BE2C (cell line): ENCODE measurements at places on chromosomes 16 and 17.
A peak's percentile ranks its signal among the peaks of the same experiment; 100 is the strongest.

DNA sequence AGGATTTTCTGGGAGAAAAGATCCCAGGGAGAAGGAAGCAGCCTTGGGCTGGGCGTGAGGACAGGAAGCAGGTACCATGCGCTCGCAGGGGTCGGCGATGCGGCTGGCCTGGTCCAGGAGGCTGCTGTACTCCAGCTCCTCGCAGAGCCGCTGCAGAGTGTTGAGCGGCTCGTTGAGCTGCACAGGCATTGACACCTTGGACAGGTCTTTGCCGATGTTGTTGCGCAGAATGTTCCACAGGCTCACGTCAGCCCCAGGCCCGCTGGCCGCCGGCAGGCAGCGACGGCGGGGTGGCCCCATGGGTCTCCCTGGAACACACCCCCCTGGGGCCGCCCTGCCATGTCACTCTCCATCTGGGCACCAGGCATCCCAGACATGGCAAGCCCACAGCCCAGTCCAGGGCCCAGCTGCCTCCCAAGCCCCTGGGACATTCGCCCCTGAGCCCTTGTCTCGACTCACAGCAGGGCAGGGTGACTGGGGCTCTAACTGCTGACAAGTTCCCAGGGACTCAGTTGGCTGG is 8.0 kb downstream of the OSBPL7 start:
- DNase-seq = no peak

DNA sequence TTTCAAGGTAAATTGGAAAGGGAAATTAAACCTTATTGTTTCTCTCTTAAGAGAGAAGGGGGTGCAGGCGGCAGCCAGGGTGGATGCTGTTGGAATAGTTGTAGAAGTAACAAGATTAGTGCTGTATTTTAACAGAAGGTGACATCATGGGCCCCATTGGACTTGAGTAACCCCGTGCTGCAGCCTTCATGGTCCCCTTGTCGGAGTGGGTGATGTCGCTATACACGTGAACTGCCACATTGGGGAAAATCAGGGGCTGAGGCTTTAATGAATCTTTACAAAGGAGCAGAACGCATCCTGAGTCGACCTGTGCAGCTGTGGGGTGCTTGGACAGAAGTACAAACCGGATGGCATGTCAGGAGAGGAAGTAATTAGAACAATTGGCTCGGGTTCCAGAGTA is 3.2 kb downstream of the SNX11 start:
- no peak for DNase-seq

DNA sequence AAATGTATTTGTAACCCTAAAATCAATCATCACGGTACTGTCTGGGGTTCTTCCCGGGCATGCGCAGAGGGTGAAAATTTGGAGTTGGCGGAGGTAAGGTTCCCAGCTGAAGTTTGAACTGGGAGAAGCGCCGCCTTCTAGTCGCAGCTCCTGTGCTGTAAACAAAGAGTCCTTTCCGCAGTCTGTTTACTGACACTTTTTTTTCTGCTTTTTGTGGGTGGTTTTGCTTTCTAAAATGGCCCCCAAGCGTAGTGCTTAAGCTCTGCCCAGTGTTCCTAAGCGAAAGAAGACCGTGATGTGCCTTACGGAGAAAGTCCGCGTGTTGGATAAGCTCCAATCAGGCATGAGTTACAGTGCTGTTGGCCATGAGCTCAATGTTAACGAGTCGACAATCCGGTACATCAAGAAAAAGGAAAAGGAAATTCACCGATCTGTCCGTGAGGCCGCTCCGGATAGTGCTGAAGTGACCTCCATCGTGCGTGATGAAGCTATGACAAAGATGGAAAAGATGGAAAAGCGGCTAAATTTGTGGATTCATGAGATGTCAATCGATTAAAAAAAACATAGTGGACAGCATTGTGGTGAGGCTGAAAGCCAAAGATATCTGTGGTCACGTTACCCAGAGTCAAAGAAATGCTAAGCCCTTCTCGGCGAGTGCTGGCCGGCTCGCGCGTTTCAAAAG is 570 bp upstream of the CFDP1 start:
- peak; percentile 69 for DNase-seq

GRCh38 chr16:69311533-69312387 is 610 bp downstream of the VPS4A start:
- DNase-seq = peak; percentile 50

GRCh38 chr17:34665150-34665806 is 85.9 kb downstream of the TMEM132E start:
- DNase-seq = peak; percentile 70

DNA sequence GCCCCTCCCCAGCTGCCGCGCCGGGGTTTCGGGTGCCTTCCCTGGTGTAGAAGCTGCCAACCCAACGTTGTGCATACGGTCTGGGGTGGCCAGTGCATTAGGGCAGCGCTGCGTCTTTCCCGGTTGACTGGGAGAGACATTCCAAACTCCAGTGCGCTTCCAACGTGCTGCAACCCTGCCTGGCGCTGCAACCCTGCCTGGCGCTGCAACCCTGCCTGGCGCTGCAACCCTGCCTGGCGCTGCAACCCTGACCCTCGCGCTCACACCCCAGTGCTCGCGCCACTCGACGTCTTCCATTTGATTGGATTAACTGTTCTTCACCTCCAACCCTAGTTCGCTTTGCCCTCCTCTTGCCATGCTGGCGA is 488 bp upstream of the HAP1 start:
- DNase-seq = no peak

GRCh38 chr17:61253362-61253761 is 146.3 kb upstream of the TBX2 start:
- DNase-seq = no peak

GRCh38 chr17:2681650-2682049 is 29.9 kb downstream of the CLUH start:
- no peak for DNase-seq

- no peak for DNase-seq
Observed at GRCh38 chr17:7552621-7553051, 3.8 kb downstream of the TNFSF12 start.

GRCh38 chr17:3799181-3799945 is 1.6 kb downstream of the ITGAE start:
- DNase-seq = no peak

DNA sequence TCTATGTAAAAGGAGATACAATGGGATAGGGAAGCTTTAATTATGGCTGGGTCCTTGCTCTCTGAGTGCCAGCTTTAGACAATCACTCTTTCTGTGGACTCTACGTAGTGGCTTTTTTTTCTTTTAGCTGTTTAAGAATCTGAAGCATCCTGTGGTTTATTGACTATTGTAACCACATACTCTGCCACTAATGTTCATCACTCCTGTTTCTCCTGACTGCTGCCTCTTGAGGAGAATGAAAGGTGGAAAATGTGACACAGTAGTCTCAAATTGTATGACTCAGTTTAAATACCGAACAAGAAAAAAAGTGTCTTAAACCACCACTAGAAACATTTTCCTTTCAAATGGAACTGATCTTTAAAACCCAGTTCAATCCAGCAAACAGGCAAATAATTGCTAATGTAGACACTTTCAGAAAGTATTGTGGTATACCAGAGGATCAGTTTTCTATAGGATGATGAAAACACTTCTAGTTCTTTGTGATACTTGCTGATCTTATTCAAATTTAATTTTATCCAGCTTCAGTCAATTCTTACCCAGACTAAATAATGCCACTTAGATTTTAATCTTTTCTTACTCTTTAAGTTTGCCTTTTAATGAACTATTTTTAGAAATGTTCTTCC is 302.7 kb upstream of the PMFBP1 start:
- DNase-seq = no peak

DNA sequence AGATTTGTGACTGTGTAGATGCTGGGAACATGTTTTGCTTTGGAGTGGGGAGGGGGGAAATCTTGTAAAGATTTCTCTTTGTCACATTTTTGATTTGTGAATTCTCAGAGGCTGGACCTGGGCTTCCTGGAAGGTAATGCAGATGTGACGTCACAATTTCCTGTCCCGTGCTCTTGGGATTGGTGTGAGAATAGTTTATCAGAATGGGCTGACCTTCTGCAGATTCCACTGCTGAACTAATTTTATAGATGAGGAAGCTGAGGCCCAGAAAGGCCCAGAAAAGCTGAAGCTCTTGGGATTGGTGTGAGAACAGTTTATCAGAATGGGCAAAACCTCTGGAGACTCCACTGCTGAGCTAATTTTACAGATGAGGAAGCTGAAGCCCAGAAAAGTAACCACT is 34.0 kb downstream of the HS3ST3B1 start:
- DNase-seq = no peak

DNA sequence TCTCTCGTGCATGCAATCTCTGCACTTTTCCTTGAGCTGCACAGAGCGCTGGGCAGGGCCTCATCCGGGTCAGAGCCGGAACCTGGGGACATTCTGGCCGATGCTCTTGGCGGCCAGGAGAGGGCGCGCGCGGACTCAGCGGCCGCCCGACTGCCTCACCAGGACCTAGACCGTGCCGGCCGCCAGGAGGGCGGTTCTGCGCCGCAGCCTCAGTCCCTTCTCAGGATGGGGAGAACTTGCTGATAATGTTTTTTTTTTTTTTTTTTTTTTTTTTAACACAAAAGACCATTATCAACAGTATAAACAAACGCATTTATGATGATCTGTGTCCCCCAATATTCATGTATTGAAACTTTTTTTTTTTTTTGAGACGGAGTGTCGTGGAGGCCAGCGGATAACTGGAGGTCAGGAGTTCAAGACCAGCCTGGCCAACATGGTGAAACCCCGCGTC is 8.1 kb upstream of the FLYWCH2 start:
- peak; percentile 80 for DNase-seq

GRCh38 chr17:55334881-55335540 is 70.3 kb downstream of the HLF start:
- DNase-seq = no peak

DNA sequence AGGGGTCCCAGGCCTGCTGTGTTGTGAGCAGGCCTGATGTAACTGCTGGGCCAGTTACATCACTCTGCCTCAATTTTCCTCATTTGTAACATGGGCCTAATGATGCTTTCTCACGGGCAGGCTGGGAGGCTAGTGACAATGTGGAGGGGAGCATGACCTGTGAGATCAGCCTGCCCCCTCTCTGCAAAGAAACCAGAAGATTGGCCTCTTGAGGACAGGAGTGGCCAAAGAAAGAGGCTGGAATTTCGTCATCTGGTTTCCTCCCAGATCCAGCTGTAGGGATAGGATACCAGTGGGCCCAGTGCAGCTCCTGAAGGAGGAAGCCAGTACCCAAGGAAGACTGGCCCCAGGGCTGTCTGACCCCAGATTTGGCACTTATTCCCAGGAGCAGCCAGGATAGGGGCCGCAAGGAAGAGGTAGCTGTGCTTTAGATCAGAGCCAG is 615 bp upstream of the SREBF1 start:
- no peak for DNase-seq

- DNase-seq = no peak
Observed at GRCh38 chr17:12730421-12730820, 58.9 kb upstream of the ARHGAP44 start.

DNA sequence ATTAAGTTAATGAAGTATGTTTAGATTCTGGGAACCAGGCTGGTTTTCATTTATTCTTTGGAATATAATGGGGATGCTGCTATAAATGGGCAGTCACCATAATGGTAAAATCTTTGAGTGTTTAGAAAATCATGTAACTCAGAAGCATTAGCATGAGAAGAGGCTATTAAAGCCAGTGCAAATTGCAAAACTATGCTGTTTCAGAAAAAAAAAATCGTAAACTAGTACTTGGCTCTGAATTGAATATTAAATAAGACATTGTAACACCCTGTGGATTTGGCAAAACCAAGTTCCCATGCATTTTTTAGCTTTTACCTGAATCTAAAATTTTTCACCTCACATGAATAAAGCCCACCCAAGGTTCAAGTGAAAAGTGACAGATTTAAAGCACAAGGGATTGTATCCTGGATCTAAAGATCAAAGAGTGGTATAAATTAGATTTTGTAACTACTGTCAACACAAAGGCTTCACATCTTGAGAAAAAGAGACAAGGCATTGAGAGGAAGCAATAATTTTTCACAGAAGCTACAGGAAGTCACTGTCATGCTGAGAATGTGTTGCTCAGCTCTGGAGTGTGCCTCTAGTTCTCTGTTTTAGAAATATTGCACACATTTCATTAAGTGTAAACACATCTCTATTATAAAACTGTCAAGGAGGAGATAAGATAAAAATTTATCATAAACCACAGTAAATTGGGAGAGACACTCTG is 142.2 kb downstream of the ABCA8 start:
- no peak for DNase-seq

- DNase-seq = peak; percentile 39
Observed at GRCh38 chr17:78110363-78111015, 18.1 kb downstream of the TMC6 start.

DNA sequence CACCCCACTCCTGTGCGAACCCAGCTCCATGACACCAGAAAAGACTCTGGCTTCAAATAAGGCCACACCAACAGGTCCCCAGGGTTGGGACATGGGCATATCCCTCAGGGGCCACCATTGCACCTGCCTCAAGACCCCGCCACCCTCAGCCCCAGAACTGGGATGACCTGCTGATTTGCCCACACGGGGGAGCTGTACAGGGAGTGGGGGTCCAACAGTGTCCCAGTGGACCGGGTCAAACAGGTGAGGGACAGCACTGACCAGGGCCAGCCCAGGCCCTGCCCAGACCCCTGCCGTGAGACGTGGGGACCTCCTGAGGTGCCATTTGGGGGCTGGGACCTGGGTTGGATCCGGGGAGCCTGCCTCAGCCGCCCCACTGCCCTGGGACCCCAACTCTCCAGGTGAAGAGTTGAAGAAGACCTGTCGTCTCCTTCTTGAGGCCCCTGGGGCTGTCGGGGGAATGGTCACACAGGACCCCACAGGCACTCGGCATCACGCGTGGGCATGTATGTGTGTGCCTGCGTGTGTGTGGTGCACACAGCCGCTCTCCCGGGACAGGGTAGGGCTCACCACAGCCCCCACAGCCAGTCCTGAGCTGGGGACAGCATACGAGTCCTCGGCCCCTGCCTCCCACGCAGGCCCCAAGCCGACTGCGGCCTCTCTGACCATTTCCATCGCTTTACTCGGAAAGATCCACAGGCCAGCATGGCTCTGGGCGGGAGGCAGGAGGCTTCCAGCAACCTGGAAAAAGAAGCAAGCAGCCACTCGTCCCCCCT is 34.2 kb upstream of the ZNF469 start:
- no peak for DNase-seq

DNA sequence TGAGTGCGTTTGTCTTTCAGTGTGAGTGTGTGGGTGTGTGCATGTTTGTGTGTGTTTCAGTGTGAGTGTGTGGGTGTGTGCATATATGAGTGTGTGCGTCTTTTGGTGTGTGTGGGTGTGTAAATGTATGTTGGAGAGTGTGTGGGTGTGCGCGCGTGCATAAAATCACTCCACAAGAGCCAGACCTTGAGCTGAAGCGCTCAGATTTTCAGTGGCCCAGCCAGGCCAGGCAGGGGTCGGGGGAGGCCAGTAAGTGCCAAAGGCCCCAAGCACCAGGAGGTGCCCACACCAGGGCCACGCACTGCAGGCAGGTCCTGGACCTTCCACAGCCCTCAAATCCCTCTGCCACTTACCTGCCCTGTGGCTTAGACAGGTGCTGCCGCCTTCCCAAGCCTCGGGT is 184.0 kb downstream of the SOX9 start:
- DNase-seq = no peak

DNA sequence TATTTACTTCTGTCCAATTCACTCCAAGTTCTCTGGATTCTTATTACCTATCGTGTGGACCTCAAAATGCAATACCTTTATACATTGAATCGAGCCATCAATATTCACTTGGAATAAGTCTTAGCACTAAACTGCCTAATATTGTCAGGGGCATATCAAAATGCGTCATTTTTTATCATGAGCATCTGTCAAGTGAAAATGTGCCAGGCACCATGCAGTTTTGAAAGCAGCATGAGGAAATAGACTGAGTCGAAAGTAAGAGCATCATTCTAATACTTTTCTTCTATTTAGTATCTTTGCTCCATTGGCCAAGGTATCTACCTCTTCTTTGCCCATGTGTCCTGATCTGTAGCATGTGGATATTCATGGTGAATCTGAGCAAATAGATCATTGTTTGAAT is 1193.4 kb downstream of the CDH11 start:
- no peak for DNase-seq

GRCh38 chr16:9528511-9529079 is 437.2 kb downstream of the HAPSTR1 start:
- DNase-seq = no peak
